Fibroblast of upper back skin (primary cell): ENCODE measurements at places on chromosomes 16 and 17.

DNA sequence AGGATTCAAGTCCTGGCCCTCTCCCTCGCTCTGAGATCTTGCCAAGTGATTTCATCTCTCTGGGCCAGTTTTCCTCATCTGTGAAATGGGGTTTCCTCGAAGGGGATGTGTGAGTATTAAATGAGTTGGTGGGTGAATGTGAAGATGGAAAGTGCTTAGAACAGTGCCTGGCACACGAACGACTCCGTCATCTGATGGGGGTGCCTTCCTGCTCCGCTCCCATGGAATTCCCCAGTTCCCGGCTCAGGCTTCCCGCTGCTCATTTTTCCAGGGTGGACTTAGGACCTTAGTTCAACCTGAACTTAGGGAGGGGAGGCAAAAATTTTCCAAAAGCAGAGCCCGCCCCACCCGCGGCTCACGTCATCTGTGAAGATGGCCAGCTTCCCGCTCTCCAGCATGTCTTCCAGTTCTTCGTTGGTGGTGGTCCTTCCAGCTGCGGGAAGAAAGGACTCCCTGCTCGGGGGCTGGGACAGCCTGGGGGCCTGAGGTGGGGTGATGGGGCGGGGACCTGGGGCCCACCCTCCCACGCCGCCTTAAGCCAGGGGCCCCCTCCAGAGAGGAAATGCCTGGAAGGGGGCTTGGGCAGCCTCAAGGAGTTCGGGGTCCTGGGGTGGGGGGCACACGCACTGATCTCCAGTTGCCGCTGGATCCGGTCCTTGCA is 11.4 kb downstream of the HSD3B7 start:
- no peak for DNase-seq

DNA sequence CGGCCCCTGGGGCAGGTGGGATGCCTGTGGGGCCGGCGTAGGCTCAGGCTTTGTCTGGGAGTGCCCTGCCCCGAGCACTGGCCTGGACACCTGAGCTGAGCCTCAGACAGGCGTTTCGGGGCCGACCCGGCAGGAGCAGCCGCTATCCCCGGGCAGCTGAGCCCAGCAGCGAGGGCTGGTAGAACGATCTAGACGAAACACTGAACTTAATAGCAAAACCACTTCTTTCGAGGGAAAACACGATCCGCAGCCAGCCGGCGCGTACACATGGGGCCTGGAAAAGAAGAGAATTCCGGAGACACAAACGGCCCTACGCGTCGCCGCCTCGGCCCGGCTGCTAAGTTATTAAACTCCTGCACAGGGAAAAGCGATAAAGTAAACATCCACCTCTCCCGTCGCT is 22.0 kb upstream of the SSTR5 start:
- no peak for DNase-seq

GRCh38 chr17:19978209-19978802 is 678 bp upstream of the AKAP10 start:
- DNase-seq: peak; percentile 14

GRCh38 chr17:74343121-74343520 is 17.1 kb downstream of the KIF19 start:
- DNase-seq: no peak

DNA sequence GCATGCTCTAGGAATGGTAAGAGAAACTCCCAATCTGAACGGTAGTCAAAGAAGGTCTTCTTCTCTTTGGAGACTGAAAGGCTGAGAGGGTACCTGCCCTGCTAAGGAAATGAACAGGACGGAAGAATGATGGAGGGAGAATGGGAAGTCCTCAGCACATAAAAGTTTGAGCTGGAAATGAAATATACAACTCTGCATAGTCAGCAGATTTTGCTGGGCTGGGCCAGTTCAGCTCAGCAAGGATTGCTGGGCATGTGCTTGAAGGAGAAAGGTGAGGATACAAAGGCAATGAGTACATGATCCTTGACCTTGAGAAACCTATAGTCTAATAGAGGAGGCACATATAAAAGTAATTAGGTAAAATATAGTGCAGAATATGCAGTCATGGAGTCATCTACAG is 669.3 kb downstream of the MAF start:
- no peak for DNase-seq

DNA sequence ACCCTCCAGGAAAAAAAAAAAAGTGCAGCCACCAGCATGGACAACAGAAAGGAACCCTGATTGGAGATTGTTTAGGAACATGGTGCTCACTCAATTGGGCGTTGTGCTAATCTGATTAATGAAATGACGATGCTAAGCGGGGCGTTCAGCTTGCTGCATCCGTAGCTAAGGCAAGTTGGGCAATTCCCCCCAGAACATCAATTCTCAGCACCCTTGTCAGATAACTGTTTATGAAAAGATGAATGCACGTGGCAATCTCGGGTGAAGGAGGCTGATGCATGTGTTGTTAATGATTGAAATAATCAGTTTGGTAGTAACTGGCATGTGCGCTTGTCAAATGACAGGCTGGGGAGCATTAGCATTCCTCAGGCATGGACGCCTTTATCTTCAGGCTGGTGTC is 57.0 kb downstream of the HS3ST3A1 start:
- no peak for DNase-seq

DNA sequence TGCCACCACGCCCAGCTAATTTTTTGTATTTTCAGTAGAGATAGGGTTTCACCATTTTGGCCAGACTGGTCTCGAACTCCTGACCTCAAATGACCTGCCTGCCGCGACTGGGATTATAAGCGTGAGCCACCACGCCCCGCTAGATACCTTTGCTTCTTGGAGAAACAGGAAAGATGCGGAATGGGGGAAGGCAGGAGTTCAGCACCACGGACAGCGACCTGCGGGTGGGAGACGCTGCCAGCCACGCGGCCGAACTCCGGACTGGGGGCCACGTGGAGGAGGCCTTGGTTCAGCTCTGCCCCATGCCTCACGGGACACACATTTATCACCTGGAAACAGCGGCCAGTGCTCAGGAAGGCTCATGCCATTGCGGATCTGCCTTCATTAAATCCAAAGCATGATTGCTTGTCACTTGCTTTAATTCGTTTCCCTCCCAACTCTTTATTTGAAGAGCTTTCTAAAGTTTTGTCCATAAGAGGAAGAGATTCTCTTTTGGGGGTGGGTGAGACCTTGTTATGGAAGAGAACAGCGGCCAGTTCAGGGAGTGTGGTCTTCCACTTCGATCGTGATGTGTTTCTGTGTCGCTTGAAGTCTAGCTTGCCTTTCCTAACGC is 219.9 kb downstream of the ENGASE start:
- peak; percentile 46 for DNase-seq

DNA sequence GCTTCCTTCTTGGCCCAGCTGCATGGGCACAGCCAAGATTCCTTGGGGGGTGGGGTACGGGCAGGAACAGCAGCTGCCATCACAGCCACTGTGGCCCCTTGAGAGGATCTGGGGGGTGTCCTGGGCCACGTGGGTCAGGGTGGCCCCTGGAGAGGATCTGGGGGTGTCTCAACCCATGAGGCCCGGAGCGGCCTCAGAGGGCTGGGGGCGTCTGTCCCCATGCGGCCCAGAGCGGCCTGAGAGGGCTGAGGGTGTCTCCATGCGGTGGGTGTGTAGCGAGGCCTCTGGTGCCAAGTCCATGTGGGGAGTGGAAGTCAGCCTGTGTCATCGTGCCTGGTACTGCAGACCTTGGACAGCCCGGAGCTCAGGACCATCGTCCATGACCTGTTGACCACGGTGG is 13.7 kb downstream of the TSC2 start:
- no peak for DNase-seq

- DNase-seq: no peak
Measured at GRCh38 chr17:72498364-72499210, 377.8 kb downstream of the SOX9 start.

GRCh38 chr16:27344721-27345120 is 30.9 kb downstream of the IL4R start:
- no peak for DNase-seq

DNA sequence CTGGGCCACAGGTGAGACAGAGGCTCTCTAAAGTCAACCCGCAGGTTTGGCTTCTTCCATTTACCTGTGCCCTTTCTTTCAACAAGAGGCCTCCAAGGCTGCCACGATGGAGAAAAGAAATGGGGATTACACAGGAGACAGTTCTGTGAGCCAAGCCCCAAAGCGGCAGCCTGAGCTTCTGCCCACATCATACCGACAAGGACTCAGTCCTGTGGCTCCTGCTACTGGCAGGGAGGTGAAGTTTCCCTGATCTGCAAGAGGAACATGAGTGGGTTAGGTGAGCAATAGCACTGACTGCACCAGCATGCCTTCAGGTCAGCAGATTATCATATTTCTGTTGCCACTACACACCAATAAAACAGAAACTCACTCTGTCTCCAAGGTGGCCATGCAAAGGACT is 800.0 kb downstream of the KCNJ18 start:
- DNase-seq: no peak

GRCh38 chr16:1486551-1487390 is 2.0 kb downstream of the PTX4 start:
- no peak for DNase-seq

- DNase-seq: peak; percentile 38
Measured at GRCh38 chr16:85659805-85660511, 28.8 kb downstream of the GINS2 start.

DNA sequence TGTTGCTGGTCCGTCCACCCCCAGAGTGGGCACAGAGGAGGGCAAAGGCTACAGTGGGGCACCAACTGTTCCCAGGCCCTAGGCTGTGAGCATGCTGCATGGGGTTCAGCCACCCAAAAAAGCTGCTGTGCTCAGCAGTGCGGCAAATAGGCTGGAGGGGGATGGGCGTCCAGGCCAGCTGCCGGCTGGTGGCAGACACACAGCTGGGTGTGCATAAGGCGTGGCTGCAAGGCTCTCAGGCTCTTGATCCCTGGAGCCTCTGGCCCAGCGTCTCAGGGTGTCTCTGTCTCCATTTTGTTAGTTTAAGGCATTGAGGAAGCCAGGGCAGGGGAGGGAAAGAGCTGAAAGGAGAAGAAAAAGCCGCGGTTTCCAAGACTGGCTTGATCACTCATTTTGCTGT is 8.8 kb downstream of the RPL19 start:
- DNase-seq: no peak

- no peak for DNase-seq
Measured at GRCh38 chr17:8859804-8860430, 7.6 kb downstream of the PIK3R6 start.

GRCh38 chr16:53064081-53064578 is 9.3 kb downstream of the CHD9 start:
- DNase-seq: no peak

- DNase-seq: no peak
Measured at GRCh38 chr16:57067347-57067746, 25.0 kb upstream of the CPNE2 start.

DNA sequence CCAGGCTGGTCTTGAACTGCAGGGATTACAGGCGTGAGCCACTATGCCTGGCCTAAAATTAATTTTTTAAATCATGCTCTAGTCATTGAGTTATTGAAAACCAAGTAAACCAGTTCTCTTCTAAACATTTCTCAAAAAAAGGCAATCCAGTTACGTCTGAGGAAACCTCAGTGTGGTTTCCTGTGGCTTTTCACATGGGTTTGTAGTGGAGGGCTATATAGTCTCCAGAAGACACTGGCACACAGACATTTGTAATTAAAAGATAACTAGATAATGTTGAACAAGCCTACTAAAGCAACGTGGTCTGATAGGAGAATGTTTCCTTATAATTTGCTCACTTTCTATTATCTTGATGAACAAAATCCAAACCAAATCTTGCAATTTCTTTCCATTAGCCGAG is 5.2 kb upstream of the TOB1 start:
- DNase-seq: no peak

DNA sequence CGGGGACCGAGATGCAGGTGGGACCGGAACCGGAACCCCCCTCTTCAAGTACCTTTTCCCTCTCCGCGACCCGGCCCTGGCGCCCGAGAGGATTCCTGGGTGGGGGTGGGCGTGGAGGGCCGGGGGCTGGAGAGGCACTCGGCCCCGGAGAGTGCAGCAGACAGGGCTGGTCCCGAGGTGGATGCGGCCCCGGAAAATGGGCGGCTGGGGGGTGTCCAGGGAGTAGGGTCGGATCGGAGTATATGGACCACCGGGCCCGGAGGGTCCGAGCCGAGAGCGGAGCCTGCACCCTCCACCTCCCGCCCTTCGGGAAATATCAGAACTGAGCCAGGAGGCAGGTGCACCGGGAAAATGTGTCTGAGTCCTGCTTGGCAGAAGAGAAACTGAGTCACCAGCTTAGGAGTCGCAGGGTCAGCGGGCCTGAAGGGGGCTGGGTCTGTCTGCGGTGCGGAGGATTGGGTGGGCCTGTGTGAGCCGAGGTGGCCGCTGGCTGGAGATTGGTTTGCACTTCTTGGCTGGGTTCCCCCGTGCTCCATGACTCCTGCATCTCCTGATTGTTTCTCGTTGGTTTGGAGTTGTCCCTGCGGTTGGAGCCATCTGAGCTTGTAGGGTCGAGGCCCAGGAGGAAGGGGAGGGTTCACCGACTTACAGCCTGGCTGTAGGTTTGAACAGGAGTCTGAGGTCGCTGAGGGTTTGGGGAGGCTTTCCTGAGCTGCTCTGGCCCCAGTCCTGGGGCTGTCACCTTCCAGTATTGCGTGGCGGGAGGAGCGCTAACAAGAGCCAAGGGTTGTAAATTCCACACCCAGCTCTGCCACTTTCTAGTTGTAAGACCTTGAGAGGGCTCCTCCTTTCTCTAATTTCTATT is 518 bp downstream of the SH2B1 start:
- peak; percentile 34 for DNase-seq

- DNase-seq: no peak
Measured at GRCh38 chr17:17745476-17746455, 64.5 kb downstream of the RAI1 start.

- no peak for DNase-seq
Measured at GRCh38 chr17:74520790-74521480, 10.3 kb downstream of the CD300LB start.

GRCh38 chr16:87344165-87344930 is 27.2 kb upstream of the C16orf95 start:
- DNase-seq: no peak

GRCh38 chr17:6105649-6106007 is 35.4 kb downstream of the WSCD1 start:
- DNase-seq: no peak

- no peak for DNase-seq
Measured at GRCh38 chr16:88550246-88550661, 19.9 kb upstream of the ZC3H18 start.

DNA sequence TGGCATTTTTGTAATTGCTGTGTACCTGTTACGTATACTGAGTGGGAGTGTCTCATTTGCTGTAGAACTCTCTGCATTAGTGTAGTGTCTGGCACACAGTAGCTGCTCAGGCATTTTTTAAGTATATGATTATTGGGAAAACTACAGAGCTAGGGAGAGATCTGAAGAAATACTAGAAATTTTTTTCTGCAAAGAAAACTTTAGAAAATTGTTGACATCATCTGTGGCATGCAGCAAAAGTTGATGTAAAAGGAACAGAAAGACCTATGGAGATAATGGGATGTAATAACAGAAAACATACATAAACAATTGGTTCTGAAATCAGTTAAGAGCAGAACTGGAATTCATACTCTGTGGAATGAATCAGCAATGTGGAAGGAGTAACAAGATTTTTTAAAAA is 11.6 kb downstream of the CLTC start:
- DNase-seq: no peak

- no peak for DNase-seq
Measured at GRCh38 chr16:72862090-72862489, 185.8 kb downstream of the ZFHX3 start.

- DNase-seq: no peak
Measured at GRCh38 chr17:44736551-44737240, 22.1 kb upstream of the ADAM11 start.
